HFFc6 (cell line): ENCODE measurements at places on chromosomes 4 and X. TPM values are rescaled to one million over a fixed set of nuclear protein-coding genes. Genes with fewer than 3 reads are reported as not detected.

GRCh38 chr4:100591161-100591876, 73.5 kb upstream of the EMCN start:
- peaks cover 9% of the 10 kb centered on the region; the same call in 1 of the 2 replicates for H3K4me1 ChIP-seq
- H3K36me3 ChIP-seq = no peaks in the 10 kb centered on the region
- no peak overlapping the region for H3K4me3 ChIP-seq
- H3K27me3 ChIP-seq = peaks cover 2% of the 10 kb centered on the region; the same call in 1 of the 2 replicates
- no peak for DNase-seq
- no peak overlapping the region for H3K27ac ChIP-seq

DNA sequence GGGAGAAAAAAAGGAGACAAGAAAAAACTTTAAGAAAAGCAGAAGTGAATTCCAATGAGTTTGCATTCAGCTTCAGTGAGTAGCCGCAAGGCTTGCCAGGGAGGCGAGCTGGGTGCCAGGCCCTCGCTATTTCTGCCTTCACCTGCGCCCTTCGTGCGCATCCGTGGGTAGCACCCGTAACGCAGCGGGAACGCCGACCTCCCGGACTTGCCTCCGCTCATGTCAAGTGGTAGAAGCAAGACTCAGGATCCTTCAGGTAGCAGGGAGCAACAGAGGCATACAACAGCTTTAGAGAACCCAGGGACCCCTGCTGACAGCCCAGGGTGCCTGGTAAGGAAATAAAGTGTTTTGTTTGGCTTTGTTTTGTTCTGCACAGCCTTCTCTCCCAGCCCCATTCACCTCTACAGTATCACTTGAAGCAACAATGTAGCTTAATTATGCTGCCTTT, 140.0 kb upstream of the BCOR start:
- no peaks in the 10 kb centered on the region for H3K4me1 ChIP-seq
- no peak overlapping the region for H3K4me3 ChIP-seq
- DNase-seq = no peak
- peaks cover 11% of the 10 kb centered on the region for H3K27me3 ChIP-seq
- H3K27ac ChIP-seq = no peak overlapping the region

GRCh38 chr4:3207531-3208037, 41.4 kb upstream of the MSANTD1 start:
- peaks cover 24% of the 10 kb centered on the region for H3K36me3 ChIP-seq
- peaks cover 4% of the 10 kb centered on the region; the same call in 1 of the 2 replicates for H3K27me3 ChIP-seq
- H3K4me3 ChIP-seq = no peak overlapping the region
- H3K27ac ChIP-seq = no peak overlapping the region
- peak; percentile 44 for DNase-seq

SCARB2 gene
- total RNA-seq = 129 to 138 TPM (median 137 TPM) in 3 replicates

- H3K27me3 ChIP-seq = peaks cover 2% of the 10 kb centered on the region; the same call in 1 of the 2 replicates
- no peak overlapping the region for H3K4me3 ChIP-seq
- H3K27ac ChIP-seq = no peak overlapping the region
- DNase-seq = no peak
- no peaks in the 10 kb centered on the region for H3K4me1 ChIP-seq
These were observed 12.1 kb upstream of the PRKG2 start for GRCh38 chr4:81227138-81227537.

DNA sequence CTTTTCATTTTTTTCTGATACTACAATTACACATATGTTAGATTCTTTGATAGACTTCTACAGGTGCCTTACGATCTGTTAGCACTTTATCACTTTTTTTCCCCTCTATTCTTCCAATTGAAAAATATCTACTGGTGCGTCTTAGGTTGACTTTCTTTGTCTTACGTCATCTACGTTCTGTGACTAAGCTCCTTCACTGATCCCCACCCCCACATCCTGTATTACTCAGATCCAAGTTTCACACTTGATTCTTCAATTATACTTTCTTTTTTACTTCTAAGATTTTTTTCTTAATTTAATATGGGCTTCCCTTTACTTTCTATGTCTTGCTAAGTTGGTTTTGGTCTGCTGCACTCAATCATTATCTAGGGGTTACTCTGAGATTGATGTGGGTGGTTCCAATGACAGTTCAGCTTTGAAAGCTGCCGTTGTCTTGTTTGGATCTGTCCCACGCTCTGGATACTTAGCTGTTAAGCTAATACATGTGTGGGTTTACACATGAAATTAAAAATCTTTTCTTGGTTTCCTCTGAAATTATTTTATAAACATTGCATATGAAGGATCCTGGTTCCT, 1321.1 kb downstream of the RAPGEF2 start:
- no peak overlapping the region for H3K4me3 ChIP-seq
- H3K27me3 ChIP-seq = no peaks in the 10 kb centered on the region
- no peaks in the 10 kb centered on the region for H3K36me3 ChIP-seq
- no peak overlapping the region for H3K27ac ChIP-seq
- no peaks in the 10 kb centered on the region for H3K4me1 ChIP-seq
